ENCODE measurements at places on chromosomes 1 and 21.

GRCh38 chr1:221268295-221268694 is 389.1 kb downstream of the HLX start:
- DNase-seq, result no peak

DNA sequence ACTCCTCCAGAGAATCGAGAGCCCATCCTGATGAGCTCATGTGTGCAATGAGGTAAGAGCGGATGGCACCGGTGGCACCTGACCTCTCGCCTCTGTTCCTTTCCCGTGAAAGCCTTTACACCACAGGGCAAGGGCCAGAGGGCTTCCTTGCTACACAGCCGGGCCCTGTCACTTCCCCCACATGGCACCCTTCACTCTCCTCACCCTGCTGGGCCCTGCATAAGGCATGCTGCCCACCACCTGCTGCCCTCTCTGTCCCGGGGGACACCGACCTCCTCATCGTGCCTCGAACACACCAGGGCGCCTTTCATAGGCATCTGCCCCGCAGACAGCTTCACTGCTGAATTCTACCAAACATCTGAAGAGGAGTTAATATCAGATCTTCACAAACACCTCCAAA is 45.1 kb upstream of the C1orf174 start:
- DNase-seq, result no peak

DNA sequence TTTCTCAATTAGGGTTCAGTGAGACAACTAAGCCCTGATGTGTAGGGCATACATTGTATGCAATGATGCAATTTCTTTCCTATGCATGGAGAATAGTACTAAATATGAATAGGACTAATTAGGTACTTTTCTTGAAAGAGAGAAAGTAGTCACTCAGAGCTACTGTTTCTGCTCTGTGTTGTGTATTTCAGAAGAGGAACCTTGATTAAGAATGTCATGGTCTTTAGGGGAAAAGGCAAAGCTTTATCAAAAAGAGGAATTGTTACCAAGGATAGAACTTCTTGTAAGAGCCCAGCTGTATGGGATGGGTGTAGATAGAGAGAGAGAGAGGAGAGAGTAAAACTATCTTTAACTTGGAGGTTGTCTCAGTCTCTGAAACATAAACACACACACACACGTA is 49.1 kb downstream of the HLX start:
- DNase-seq, result no peak

- DNase-seq, result no peak
Measured at GRCh38 chr1:189269011-189269410, 1208.7 kb downstream of the BRINP3 start.

DNA sequence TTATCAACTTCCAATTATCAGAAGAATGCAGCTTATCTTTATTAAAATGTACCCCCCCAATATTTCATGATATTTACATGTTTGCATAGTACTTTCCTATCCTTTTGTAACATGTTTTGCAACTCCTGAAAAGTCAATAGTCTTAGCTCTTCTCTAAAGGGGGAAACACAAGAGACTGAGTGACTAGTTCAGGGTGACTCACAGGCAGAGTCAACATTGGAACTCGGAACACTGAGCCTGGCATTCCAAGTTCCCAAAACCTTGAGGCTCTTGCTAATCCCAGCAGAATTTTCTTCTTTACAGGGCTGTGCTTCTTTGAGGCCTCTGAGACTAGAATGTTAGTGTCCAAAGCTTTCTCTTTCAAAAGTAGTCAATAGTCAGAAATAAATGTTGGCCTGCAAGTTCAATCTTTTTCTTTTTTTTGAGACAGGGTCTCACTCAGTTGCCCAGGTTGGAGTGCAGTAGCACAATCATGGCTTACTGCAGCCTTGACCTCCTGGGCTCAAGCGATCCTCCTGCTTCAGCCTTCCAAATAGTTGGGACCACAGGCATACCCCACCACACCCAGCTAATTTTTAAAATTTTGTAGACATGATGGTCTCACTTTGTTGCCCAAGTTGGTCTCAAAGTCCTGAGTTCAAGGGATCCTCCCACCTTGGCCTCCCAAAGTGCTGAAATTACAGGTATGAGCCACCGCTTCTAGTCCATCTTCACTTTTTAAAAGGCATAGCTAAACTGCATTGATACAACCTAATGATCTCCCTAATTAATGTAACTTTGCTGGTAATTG is 37.5 kb downstream of the ZNF281 start:
- DNase-seq, result no peak

DNA sequence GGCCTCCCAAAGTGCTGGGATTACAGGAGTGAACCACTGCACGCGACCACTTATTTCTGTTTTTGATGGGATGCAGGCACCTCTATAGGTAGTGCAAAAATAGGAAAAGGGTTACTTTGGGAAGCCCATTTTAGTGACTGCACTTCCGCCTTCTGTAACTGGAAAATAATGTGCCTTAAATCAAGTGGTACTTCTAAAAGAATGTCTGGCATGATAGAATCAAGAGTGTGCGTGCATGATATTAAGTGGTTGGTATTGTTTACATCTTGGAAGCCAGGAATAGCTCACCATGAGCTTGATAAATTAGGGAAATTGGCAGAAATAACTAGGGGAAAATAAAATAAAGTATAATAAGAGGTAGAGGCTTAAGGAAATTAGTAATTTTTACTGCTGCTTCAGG is 1067.0 kb downstream of the ADGRL2 start:
- DNase-seq, result no peak

- no peak for DNase-seq
Measured at GRCh38 chr1:102919659-102920058, 188.7 kb downstream of the COL11A1 start.

DNA sequence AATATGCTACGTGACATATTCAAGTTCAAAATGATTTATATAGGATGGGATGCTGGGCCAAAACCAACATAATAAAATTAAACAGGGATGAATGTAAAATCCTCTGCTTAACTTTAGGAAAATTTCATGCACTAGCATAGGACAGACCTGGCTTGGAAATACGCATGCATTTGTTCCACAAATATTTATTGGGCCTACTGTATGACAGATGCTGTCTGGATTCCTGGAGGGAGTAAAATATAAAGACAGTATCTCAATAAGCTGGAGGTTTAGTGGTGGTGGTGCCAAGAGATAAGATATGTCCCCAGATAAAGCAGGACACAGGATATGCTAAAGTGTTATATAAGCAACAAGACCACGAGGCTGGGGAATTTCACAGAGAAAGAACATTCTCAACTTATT is 15.1 kb downstream of the RCSD1 start:
- no peak for DNase-seq

DNA sequence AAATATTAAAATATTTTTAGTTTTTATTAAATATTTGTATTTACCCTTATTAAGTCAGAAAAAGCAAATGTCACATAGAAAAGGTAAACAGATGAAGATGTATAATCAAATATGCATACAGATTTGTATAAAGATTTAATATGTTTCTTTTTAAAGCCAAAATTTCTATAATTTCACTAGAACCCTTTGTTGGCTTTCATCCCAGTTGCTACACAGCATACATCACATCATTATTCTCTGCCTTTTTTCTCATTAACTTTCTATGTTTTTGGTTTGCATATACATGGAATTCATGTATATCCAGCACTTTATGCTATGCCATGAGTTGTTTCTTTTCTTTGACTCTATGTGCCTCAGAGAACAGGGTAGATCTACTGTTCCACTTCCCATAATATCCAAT is 957.9 kb upstream of the ADGRL2 start:
- no peak for DNase-seq

- no peak for DNase-seq
Measured at GRCh38 chr1:65065524-65066418, 82.2 kb upstream of the AK4 start.

- DNase-seq, result peak; percentile 48
Measured at GRCh38 chr1:230185076-230186001, 118.3 kb downstream of the GALNT2 start.

- DNase-seq, result no peak
Measured at GRCh38 chr1:28579401-28579800, 12.7 kb upstream of the RAB42 start.

- peak; percentile 68 for DNase-seq
Measured at GRCh38 chr1:157490467-157491165, 61.7 kb downstream of the FCRL5 start.

DNA sequence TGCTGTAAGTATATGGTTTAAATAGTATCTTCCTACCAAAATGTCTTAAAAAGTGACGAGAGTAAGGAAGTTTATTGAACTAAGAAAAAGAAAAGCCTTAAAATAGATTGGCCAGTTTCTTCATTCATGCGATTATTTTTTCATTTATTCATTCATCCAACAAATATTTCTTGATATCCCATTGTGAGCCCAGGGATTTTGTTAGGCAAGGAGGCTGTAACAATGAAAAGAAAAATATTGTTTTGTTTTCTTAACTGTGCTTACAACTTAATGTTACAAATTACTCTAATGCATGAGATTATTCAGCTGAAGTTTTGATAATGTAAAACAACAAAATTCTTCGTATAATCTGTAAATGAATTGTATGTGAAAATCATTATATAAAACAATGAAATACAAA is 882.0 kb downstream of the LTN1 start:
- DNase-seq, result no peak

GRCh38 chr1:225349826-225350225 is 78.0 kb downstream of the LBR start:
- no peak for DNase-seq

DNA sequence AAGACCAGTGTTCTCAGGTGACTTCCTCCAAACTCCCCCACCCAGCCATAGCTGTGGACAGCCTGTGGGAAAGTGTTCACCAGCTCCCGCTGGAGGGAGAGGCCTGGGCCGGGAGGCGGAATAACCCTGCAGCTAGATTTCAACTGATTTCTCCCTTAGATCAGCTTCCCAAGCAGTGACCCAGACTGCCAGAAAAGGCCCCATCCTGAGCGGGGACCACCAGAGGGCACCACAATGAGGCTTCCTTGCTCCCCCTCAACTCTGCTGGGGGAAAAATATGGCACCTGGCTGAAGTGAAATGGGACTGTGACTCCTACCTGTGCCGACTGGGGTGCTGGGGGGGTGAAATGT is 50.8 kb downstream of the RHBG start:
- no peak for DNase-seq

DNA sequence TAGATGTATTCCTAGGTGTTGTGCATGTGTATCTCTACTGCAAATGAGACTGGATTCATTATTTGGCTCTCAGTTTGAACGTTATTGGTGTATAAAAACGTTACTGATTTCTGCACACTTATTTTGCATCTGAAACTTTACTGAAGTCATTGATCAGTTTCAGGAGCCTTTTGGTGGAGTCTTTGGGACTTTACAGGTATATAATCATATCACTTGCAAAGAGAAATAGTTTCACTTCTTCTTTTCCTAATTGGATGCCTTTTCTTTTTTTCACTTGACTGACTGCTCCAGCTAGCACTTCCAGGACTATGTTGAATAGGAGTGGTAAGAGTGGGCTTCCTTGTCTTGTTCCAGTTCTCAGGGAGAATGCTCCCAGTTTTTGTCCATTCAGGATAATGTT is 252.2 kb downstream of the SMYD3 start:
- DNase-seq, result no peak

GRCh38 chr1:217331698-217332097 is 299.2 kb downstream of the GPATCH2 start:
- no peak for DNase-seq

DNA sequence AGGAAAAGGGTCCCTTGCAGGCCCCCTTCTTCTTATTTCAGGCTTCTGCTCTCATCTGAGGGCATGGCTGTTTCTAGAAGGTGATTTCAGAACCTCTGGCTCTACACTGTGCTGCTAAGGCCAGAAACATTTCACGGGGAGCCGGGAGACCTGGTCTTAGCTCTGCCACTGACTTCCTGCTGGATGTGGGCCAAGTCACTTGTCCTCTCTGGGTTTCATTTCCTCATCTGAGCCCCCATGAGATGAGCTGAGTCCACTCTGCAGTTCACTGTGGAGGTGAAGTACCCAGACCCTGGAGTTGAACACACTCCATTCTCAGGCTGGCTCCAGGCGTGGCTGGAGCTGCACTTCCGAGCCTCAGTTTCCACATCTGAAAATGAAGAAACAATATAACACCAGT is 2.1 kb downstream of the PADI1 start:
- no peak for DNase-seq

GRCh38 chr21:32888971-32889370 is 117.4 kb upstream of the PAXBP1 start:
- no peak for DNase-seq

DNA sequence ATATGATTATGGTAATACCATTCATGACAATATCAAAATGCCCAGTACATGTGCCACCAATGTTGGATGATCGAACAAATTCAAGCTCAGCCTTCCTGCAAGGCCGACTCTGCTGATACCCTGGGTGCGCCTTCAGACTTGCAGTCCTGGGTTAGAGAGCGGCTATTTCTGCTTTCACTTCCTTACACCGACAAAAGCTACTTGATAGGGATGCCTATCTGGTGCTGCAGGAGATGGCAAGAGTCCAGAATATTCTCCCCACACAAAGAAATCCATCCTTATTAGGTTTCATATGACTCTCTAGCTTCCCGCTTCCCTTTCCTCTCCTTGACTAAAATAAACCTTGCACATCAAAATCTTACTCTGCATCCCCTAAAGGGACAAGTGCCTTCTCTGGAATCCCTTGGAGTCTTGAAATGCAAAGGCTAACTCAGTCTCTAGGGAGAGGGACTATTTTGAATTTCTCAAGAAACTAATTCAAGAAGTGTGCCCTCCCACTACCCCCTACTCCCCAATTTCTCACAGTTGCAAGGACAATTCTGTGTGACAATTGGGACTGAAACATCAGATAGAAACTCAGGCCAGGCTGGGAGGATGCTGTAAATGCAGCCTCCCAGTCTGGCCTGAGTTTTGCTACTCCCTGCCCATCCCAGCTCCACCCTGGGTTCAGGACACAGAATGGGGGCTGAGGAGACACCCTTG is 103.1 kb upstream of the USP24 start:
- no peak for DNase-seq

GRCh38 chr1:160652924-160653619 is 6.2 kb upstream of the SLAMF1 start:
- no peak for DNase-seq

DNA sequence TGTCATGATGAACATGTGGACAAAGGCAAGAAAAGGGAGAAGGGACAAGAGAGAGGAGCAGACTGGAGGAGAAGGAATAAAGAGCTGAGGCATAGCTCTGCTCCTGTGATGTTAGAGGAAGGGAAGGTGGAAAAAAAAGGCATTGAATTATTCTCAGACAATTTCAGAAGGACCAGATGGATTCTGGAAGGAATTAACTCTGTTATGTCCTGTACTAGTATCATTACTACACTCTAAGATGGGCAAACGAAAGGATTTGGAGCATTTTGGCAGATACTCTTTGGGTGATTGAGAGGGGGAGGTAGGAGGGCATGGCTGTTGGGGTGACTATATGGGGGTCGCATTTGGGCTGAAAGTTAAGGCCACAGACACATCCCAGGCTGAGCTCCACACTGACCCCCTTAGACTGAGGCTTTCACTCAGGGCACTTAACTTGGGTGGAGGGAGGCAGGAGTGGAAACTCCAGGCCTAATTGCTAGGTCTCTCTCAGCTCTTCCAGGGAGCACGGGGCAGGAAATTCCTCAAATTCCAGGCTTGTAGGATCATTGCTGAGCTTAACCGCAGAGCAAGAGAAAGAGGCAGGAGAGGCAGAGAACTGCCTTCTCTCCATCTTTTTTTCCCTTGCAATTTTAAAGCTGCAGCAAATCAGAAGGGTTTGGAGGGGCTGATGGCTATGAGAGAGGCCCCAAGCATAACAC is 25.9 kb downstream of the KIRREL1 start:
- no peak for DNase-seq
